ENCODE measurements at places on chromosomes 4 and X. TPM values are rescaled to one million over a fixed set of nuclear protein-coding genes. Genes with fewer than 3 reads are reported as not detected.

- no peak for DNase-seq
Measured at GRCh38 chr4:123485601-123486000, 89.0 kb downstream of the SPRY1 start.

GRCh38 chrX:43964936-43965335, 8.3 kb downstream of the NDP start:
- no peak for DNase-seq

- DNase-seq: no peak
Measured at GRCh38 chrX:41302370-41302769, 31.6 kb upstream of the DDX3X start.

The ARMCX4 gene
- 4.8 TPM for total RNA-seq
